Stimulated activated CD8-positive, alpha-beta memory T cell treated with anti-CD3 and anti-CD28 coated beads, Interleukin-7, amount 100 ng/mL, for 4 hours (primary cell): ENCODE measurements at places on chromosomes 3 and 15.

GRCh38 chr3:167051421-167051820, 328.7 kb downstream of the ZBBX start:
- DNase-seq: no peak

GRCh38 chr3:28476194-28476593, 127.6 kb upstream of the AZI2 start:
- no peak for DNase-seq

GRCh38 chr3:190359813-190360212, 28.1 kb upstream of the CLDN16 start:
- DNase-seq: no peak

- no peak for DNase-seq
Observed at GRCh38 chr3:120440001-120440703, 10.6 kb downstream of the FSTL1 start.

- DNase-seq: no peak
Observed at GRCh38 chr3:191148131-191148530, 50.9 kb upstream of the OSTN start.

- no peak for DNase-seq
Observed at GRCh38 chr3:151213151-151213550, 10.1 kb upstream of the GPR171 start.

- no peak for DNase-seq
Observed at GRCh38 chr3:116863822-116864589, 154.4 kb downstream of the TUSC7 start.

DNA sequence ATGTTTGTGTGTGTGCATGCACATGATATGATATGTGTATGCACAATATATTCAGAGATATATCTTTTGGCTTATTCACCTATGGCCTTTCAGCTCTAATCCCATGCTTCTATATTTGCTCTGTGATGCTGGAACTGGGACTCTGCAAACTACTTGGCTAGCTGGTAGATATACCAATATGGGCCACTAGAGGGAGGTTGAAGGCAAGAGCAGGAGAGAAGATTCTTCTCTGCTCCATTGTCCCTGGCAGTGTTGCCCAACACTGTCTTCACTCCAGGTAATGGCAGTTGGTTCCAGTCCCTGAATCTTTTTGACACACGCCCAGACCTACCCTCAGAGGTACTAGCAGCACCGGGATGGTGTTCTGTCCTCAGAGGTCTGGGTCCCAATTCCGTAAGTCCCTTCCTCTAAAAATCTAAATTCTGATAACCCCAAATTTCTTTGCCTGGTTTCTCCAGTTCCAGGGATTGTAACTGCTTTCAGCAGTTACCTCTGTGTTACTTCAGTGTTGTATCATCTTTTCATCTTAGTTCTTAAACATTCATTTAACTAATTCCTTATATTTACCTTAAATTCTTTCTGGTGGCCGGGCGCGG, 44.7 kb downstream of the GTPBP8 start:
- no peak for DNase-seq
